ENCODE measurements at places on chromosomes 6 and 20. TPM values are rescaled to one million over a fixed set of nuclear protein-coding genes. Genes with fewer than 3 reads are reported as not detected.

The PKIB gene
- 2.3 TPM for total RNA-seq

The KIAA1586 gene
- 13.0 TPM for total RNA-seq

The TMEM63B gene
- total RNA-seq: 79.9 TPM

The HCRTR2 gene
- not detected for total RNA-seq

The POM121L2 gene
- total RNA-seq: not detected

The NRN1 gene
- 6.5 TPM for total RNA-seq

The TMEM244 gene
- total RNA-seq: not detected

The ARFGEF3 gene
- 16.9 TPM for total RNA-seq

The CDH26 gene
- total RNA-seq: 6.0 TPM

The GPR63 gene
- total RNA-seq: 0.71 TPM

The TGM3 gene
- total RNA-seq: not detected

The BEND6 gene
- 1.6 TPM for total RNA-seq

The BPIFA1 gene
- not detected for total RNA-seq

The TREML2 gene
- 0.32 TPM for total RNA-seq

- no peak for DNase-seq
- no peaks in the 10 kb centered on the region for H3K36me3 ChIP-seq
- no peaks in the 10 kb centered on the region for H3K4me1 ChIP-seq
- no peak overlapping the region for H3K27ac ChIP-seq
- H3K27me3 ChIP-seq: no peaks in the 10 kb centered on the region
Observed at GRCh38 chr6:107434812-107435211, 24.6 kb downstream of the PDSS2 start.

DNA sequence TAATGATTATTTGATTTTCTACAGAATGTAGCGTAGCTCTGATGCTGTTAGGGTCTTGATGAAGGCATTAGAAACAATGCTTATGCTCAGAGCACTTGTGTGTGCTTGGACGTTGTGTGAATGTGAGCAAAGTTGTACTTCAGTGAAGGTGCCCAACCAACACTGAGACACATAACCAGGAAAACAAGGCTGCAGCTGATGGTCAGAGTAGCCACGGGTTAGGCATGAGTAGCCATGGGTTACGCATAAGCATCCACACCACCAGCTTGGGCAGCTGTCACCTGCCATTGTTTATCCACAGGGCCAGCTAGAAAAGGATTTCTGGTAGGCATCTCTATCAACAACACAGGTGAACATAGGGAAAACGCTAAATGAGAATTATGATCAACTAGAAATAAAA lies 326.6 kb downstream of the NRN1 start:
- H3K27ac ChIP-seq: no peak overlapping the region
- H3K4me3 ChIP-seq: no peak overlapping the region
- H3K4me1 ChIP-seq: peaks cover 6% of the 10 kb centered on the region

GRCh38 chr6:37083243-37084138 lies 78.0 kb downstream of the FGD2 start:
- H3K27ac ChIP-seq: peak overlapping the region; percentile 87
- DNase-seq: peak; percentile 91
- H3K4me3 ChIP-seq: no peak overlapping the region
- H3K36me3 ChIP-seq: no peaks in the 10 kb centered on the region
- peaks cover 42% of the 10 kb centered on the region for H3K4me1 ChIP-seq
- no peaks in the 10 kb centered on the region for H3K27me3 ChIP-seq

DNA sequence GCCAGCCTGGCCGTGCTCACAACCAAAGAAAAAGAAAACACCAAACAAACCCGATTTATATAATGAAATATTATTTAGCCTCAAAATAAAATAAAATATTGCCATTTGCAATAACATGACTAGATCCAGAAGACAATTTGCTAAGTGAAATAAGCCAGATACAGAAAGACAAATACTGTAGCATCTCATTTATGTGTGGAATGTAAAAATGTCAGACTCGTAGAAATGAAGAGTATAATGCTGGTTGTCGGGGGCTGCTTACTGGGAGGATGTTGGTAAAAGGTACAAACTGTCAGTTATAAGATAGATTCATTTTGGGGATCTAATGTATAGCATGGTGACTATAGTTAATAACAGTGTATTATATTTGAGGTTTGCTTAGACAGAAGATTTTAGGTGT lies 269.7 kb downstream of the THBS2 start:
- H3K36me3 ChIP-seq: no peaks in the 10 kb centered on the region
- no peaks in the 10 kb centered on the region for H3K27me3 ChIP-seq
- H3K4me1 ChIP-seq: no peaks in the 10 kb centered on the region

GRCh38 chr20:44463466-44463865 lies 12.2 kb upstream of the TTPAL start:
- H3K27ac ChIP-seq: no peak overlapping the region
- no peak for DNase-seq
- H3K4me3 ChIP-seq: no peak overlapping the region
- H3K36me3 ChIP-seq: no peaks in the 10 kb centered on the region

GRCh38 chr20:48686238-48687116 lies 141.3 kb downstream of the PREX1 start:
- H3K27ac ChIP-seq: peak overlapping the region; percentile 51
- peaks cover 32% of the 10 kb centered on the region for H3K4me1 ChIP-seq
- DNase-seq: peak; percentile 42
- H3K27me3 ChIP-seq: no peaks in the 10 kb centered on the region
- H3K36me3 ChIP-seq: peaks cover 99% of the 10 kb centered on the region
- H3K4me3 ChIP-seq: no peak overlapping the region

GRCh38 chr6:11969092-11969491 lies 43.0 kb upstream of the HIVEP1 start:
- H3K4me3 ChIP-seq: no peak overlapping the region
- H3K27me3 ChIP-seq: no peaks in the 10 kb centered on the region
- DNase-seq: no peak
- H3K36me3 ChIP-seq: no peaks in the 10 kb centered on the region
- peak overlapping the region; percentile 34 for H3K27ac ChIP-seq
- H3K4me1 ChIP-seq: peaks cover 5% of the 10 kb centered on the region

- no peak overlapping the region for H3K27ac ChIP-seq
- H3K36me3 ChIP-seq: no peaks in the 10 kb centered on the region
- H3K4me3 ChIP-seq: no peak overlapping the region
- no peaks in the 10 kb centered on the region for H3K27me3 ChIP-seq
- no peak for DNase-seq
Observed at GRCh38 chr6:91802431-91802830, 1215.6 kb upstream of the MAP3K7 start.

GRCh38 chr20:16505894-16506293 lies 67.4 kb downstream of the KIF16B start:
- no peak for DNase-seq
- H3K27ac ChIP-seq: no peak overlapping the region
- H3K4me1 ChIP-seq: no peaks in the 10 kb centered on the region
- no peak overlapping the region for H3K4me3 ChIP-seq
- no peaks in the 10 kb centered on the region for H3K36me3 ChIP-seq

GRCh38 chr6:148398244-148398643 lies 55.6 kb downstream of the SASH1 start:
- H3K4me3 ChIP-seq: no peak overlapping the region
- H3K4me1 ChIP-seq: peaks cover 20% of the 10 kb centered on the region
- DNase-seq: no peak
- H3K27ac ChIP-seq: peak overlapping the region; percentile 38
- H3K36me3 ChIP-seq: no peaks in the 10 kb centered on the region

- peaks cover 9% of the 10 kb centered on the region for H3K4me1 ChIP-seq
- no peak overlapping the region for H3K4me3 ChIP-seq
- peak overlapping the region; percentile 46 for H3K27ac ChIP-seq
- DNase-seq: no peak
- no peaks in the 10 kb centered on the region for H3K36me3 ChIP-seq
- no peaks in the 10 kb centered on the region for H3K27me3 ChIP-seq
Observed at GRCh38 chr6:17984399-17984798, 3.0 kb downstream of the KIF13A start.

GRCh38 chr20:38114353-38114791 lies 50.7 kb downstream of the TGM2 start:
- H3K4me1 ChIP-seq: peaks cover 10% of the 10 kb centered on the region
- H3K36me3 ChIP-seq: no peaks in the 10 kb centered on the region
- no peak overlapping the region for H3K27ac ChIP-seq
- no peaks in the 10 kb centered on the region for H3K27me3 ChIP-seq
- no peak overlapping the region for H3K4me3 ChIP-seq
- no peak for DNase-seq

DNA sequence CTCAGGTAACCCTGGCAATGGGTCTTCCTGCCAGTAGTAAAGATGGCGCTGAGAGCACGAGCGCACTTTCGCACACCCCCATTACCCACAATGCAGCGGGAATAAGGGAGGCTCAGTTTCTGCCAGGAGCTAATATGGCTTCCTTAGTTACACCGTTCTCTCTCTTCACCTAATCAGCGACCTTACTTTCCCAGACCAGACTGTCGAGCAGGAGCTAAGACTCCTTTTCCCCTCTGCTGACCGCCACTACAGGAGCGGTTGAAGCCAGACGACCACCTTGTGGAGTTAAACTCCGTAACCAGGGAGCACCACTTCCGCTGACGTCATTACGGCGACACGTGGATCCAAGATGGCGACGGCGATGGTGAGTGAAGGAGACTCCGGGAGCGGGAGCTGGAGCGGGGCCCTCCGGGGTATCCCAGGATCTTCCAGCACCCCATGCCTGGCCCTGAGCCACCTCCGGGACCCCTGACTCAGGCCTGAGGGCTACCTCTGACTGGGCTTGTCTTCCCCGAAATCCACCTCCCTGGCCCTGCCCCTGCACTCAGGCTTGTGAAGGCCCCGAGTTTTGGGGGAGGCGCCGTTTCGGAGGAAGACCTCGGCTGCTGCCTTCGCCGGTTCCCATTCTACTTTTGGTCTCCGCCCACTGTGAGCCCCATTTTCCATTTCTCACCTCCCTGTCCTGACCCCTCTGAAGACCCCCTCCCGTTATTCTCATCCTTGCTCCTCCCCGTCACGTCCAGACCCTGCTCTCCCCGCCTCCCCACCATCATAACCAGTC lies at the start of gene TM9SF4:
Gene TM9SF4, plus strand, starts transcription at position 323 of the 781 bp plus-strand sequence. Its CDS starts 27 bp downstream, at position 350.
- H3K36me3 ChIP-seq: no peaks in the 10 kb centered on the region
- H3K4me1 ChIP-seq: peaks cover 10% of the 10 kb centered on the region
- H3K4me3 ChIP-seq: peak within 1 kb of the TSS; percentile 95
- H3K27ac ChIP-seq: peak within 1 kb of the TSS; percentile 97
- peak; percentile 90 for DNase-seq

DNA sequence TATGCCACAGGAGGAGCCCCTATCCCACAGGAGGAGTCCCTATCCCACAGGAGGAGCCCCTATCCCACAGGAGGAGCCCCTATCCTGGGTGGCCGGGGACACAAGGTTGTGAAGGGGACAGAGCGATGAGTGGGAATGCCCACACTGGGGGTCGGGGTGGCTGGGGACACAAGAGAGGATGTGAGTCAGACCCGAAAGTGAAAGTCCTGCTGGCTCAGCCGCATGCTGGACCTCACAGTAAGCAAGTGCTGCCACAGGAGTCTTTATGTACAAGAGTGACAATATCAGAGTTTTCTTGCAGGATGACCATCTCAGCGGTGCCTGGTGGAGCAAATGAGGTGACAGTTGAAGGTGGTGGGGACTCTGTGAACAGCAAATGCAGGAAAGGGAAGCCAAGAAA lies 93.7 kb downstream of the PSMB1 start:
- no peaks in the 10 kb centered on the region for H3K36me3 ChIP-seq
- no peaks in the 10 kb centered on the region for H3K27me3 ChIP-seq
- H3K4me1 ChIP-seq: peaks cover 4% of the 10 kb centered on the region
- no peak for DNase-seq
- no peak overlapping the region for H3K27ac ChIP-seq
- no peak overlapping the region for H3K4me3 ChIP-seq

DNA sequence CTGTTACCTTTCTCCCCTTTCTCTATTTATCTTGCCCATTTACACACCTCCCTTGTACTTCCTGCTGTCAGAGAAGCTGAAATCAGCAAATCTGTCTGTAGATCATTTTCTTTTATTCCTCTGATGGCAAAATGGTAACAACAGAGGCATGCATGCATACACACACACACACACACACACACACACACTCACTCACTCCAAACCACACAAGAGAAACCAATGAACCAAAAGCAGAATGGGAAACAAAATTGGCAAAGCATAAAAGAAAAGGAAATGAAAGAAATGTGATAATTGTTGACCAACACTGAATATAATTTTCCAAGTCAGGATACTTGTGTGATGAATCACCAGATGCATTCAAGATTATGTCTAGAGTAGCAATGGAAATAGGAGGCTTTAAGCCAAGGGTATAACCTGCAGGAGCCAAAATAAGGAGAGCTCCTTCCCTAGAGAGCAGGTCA lies 172.4 kb downstream of the PLCB4 start:
- H3K4me3 ChIP-seq: no peak overlapping the region
- H3K27me3 ChIP-seq: no peaks in the 10 kb centered on the region
- no peaks in the 10 kb centered on the region for H3K36me3 ChIP-seq
- H3K27ac ChIP-seq: peak overlapping the region; percentile 24
- H3K4me1 ChIP-seq: no peaks in the 10 kb centered on the region
- DNase-seq: no peak

DNA sequence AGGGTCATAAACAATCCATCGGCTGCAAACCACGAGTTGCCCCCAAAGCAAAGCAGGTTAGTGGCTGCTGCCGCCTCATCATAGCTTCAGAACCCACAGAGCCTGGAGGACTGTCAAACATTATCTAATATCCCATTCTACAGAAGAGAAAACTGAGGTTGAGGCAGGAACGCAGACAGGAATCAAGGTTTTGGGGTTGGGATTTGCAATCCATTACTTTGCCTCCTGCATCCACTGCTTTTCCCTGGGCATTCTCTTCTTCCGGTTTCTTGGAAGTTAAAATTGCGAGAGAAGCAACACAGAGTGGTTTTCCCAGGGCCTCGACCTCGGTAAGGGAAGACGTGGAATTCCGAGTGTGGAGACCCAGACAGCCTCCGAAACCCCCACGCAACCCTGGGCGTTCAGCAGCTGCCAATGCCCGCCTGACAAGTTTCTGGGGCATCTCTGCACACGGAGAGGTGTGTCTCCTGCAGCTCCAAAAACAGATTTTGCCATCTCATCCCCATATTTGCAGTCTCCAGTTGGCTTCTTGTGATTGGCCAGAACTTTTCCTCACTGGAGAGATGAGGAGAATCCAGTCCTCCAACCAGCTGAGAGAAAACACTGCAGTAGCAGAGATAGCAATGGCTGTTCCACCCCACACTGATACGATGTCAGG lies 45.5 kb upstream of the SNAP25 start:
- DNase-seq: no peak
- no peak overlapping the region for H3K27ac ChIP-seq
- H3K27me3 ChIP-seq: no peaks in the 10 kb centered on the region
- H3K4me1 ChIP-seq: no peaks in the 10 kb centered on the region

GRCh38 chr6:106254636-106255035 lies 70.9 kb downstream of the ATG5 start:
- H3K27ac ChIP-seq: no peak overlapping the region
- no peaks in the 10 kb centered on the region for H3K36me3 ChIP-seq
- no peak for DNase-seq
- no peak overlapping the region for H3K4me3 ChIP-seq
- H3K27me3 ChIP-seq: no peaks in the 10 kb centered on the region

DNA sequence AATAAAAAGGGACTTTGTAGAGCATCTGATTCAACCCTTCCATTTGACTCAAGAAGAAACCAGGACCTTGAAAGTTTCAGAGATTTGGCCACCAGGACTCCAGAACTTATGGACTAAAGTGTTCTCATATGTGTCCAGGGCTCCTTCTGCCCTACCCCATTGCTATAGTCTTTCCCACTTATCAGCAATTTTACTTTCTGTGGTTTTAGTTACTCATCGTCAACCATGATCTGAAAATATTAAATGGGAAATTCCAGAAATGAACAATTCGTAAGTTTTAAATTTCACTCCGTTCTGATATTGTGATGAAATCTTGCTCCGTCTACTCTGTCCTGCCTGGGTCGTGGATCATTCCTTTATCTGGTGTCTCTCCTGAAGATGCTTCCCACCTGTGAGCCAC lies 259.8 kb downstream of the PHACTR1 start:
- no peaks in the 10 kb centered on the region for H3K27me3 ChIP-seq
- no peak overlapping the region for H3K4me3 ChIP-seq
- DNase-seq: no peak
- H3K36me3 ChIP-seq: no peaks in the 10 kb centered on the region
- no peak overlapping the region for H3K27ac ChIP-seq
- no peaks in the 10 kb centered on the region for H3K4me1 ChIP-seq

Measured in left lung (tissue), 14 donors.